Tongue (tissue), 3 donors: ENCODE measurements at places on chromosomes 2 and 18. TPM values are rescaled to one million over a fixed set of nuclear protein-coding genes. Genes with fewer than 3 reads are reported as not detected.
A peak's percentile ranks its signal among the peaks of the same experiment; 100 is the strongest.

GRCh38 chr2:36445185-36445866 lies 89.7 kb downstream of the CRIM1 start:
- no peak for DNase-seq

- peak; percentile 16 for DNase-seq
Observed at GRCh38 chr2:162795312-162795711, 43.3 kb downstream of the KCNH7 start.

- DNase-seq, result peak; percentile 13
Observed at GRCh38 chr2:70467831-70468779, 85.5 kb downstream of the TGFA start.

DNA sequence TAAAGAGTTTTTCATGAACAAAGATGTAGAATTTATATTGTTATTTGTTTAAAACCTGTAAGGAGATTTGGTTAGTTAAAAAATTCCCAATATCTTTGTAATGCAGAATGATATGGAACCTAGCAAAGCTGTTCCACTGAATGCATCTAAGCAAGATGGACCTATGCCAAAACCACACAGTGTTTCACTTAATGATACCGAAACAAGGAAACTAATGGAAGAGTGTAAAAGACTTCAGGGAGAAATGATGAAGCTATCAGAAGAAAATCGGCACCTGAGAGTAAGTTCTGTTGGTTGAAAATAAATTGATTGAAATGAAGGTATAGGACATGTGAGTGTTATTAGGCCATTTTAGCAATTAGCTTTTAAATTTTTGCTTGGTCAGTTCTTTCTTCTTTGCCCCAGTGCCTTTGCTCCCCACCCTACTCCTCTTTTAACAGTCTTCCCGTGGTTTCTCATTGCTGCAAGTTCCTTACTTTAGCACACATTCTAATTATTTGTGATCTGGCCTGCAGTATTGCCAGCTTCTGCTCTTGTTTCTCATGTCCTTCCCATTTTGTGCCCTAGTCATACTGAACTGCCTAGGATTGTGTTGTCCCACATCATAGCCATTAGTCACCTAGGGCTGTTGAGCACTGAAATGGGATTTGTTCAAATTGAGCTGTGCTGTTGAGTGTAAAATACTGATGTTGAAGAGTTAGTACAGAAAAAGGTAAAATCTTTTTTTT lies 36.6 kb downstream of the VAPA start:
- DNase-seq, result no peak

DNA sequence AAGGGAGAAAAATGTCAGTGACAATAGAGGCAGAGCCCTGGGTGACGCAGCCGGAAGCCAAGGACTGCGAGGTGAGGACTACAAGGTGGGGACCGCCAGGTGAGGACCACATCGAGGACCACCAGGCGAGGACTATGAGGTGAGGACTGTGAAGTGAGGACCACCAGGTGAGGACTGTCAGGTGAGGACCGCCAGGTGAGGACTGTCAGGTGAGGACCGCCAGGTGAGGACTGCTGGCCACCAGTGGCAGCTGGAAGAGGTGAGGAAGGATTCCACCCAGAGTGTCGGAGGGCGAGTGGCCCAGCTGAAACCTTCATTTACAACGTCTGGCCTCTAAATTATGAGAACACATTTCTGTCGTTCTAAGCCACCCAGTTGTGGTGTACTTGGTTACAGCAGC lies 41.6 kb downstream of the CYB5A start:
- no peak for DNase-seq

- DNase-seq, result peak; percentile 11
Observed at GRCh38 chr2:9519250-9519649, 36.4 kb downstream of the ADAM17 start.

The HSPE1 gene
- total RNA-seq, result 121 TPM

GRCh38 chr2:199452260-199452990 lies 5.3 kb downstream of the SATB2 start:
- peak; percentile 56 for DNase-seq

The GPR45 gene
- total RNA-seq, result not detected

GRCh38 chr2:141317986-141318385 lies 812.8 kb downstream of the LRP1B start:
- no peak for DNase-seq

The RUFY4 gene
- not detected for total RNA-seq

DNA sequence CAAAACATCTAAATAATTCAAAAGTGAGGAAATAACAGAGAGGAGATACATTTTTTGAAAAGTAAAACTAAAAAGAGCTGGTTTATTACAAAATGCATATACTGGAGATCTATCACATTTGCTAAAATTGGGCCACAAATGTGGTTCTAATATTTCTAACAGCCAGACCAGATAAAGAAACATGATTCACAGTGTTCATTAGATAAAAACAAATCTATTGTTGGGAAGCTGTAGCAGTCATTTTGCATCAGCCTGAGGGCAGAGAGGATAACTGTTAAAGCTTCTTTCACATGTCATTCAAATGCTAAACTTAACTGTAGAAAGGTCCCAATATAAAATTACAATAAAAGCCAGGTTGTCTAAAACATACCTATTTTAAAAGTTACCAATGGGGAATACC lies 148.3 kb downstream of the GULP1 start:
- no peak for DNase-seq

- DNase-seq, result no peak
Observed at GRCh38 chr2:54073796-54074195, 41.6 kb upstream of the ACYP2 start.

GRCh38 chr2:238771639-238772038 lies 76.2 kb upstream of the TWIST2 start:
- peak; percentile 37 for DNase-seq

GRCh38 chr2:191417746-191418145 lies 172.5 kb downstream of the MYO1B start:
- no peak for DNase-seq

- peak; percentile 18 for DNase-seq
Observed at GRCh38 chr2:230823264-230823964, 41.3 kb upstream of the ITM2C start.

The SETBP1 gene
- 30.1 TPM for total RNA-seq

DNA sequence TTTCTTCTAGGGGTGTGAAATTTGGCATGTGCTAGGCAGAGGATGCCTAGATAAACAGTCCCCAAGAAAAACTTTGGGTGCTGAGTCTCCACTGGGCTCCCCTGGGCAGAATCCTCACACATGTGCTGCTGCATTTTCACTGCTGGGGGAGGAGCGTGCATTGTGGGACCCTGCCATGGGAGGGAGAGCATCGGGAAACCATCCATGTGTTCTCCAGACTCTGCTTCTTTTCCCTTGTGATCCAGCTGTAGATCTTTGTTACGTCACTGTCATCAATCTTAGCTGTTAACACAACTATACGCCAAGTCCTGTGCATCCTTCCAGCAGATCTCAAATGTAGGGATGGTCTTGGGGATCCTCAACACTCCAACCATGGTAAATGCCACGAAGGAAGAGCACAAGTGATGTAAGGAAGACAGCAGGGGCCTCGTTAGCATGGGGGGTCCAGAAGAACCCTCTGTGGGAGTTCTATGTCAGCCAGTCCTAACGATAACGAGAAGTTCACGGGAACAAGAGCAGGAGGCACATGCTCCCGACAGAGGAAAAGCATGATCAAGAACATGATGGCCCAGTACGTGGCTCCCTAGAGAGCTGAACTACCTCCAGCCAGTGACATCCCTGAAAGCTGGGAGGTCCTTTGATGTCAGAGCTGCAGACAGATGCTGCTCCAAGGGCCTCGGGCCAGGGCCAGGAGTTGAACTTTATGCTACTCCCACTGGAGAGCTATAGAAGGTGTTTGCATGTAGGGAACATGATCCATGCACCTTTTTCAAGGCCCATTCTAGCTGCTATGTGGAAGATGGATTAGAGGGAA lies 41.1 kb upstream of the NPAS2 start:
- no peak for DNase-seq

DNA sequence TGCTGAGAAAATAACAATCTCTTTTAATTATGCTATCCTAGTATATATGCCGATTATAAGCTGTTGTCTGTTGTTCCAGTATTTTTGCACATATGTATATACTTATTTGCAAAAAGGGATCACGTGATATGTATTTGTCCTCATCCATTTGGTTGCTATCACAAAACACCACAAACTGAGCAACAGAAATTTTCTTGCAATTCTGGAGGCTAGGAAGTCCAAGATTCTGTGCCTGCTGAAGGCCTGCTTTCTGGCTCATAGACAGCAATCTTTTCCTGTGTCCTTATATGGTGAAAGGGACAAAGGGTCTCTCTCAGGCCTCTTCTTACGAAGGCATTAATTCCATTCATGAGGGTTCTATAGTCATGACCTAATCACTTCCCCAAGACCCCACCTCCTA lies 186.5 kb downstream of the LPIN1 start:
- DNase-seq, result no peak

DNA sequence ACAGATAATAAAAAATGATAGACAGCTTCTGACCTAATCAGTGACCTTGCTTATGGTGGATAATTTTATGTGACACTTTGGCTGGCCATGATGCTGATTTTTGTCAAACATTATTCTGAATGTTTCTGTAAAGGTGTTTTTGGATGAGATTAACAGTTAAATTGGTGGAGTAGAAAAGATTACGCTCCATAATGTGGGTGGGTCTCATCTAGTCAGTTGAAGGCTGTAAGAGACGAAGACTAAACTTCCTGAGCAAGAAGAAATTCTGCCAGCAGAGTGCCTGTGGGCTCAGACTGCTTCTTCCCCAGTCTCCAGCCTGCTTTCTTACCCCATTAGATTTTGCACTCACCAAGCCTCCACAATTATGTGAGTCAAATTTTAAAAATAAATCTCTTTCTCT lies 214.9 kb upstream of the ITGA4 start:
- DNase-seq, result no peak

DNA sequence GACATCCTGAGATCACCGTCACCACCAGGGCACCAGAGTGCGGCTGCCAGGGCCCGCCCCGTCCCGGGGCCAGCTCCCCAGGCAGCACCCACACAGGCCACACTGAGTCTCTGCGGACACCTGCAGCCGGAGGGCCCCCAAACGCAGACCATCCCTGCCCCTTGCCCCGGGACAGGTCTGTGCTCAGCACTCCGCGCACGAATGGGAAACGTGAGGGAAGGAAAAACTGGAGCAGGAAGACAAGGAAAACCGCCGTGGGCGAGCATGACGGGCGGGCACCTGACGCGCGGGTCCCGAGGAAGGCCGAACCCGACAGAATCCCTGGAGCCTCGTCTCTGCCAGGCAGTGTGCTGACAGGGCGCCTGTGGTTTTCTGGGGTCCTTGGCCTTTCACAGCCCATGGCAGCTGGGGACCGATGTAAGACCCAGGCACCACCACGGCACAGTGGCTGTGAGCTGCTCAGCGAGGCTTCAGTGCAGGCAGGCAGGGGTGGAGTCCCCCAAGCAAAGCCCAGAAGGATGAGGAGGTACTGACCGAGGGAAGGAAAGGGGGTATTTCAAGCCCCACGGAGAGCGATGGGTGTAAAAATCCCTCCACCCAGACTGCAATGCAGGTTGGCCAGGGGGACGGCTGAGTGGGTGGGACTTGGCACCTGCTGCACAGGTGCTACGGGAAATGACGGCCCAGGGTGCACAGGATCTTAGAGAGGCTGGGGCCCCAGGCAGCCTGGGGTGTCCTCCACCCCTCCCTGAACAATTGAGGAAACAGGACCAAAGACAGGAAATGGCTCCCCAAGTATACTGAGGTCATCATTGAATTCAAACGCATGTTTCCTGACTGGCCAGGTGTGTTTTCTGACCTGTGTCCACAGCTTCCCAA lies 59.0 kb downstream of the PXDN start:
- DNase-seq, result no peak

The SIX3 gene
- not detected for total RNA-seq

- no peak for DNase-seq
Observed at GRCh38 chr2:239870276-239870675, 154.9 kb downstream of the NDUFA10 start.

DNA sequence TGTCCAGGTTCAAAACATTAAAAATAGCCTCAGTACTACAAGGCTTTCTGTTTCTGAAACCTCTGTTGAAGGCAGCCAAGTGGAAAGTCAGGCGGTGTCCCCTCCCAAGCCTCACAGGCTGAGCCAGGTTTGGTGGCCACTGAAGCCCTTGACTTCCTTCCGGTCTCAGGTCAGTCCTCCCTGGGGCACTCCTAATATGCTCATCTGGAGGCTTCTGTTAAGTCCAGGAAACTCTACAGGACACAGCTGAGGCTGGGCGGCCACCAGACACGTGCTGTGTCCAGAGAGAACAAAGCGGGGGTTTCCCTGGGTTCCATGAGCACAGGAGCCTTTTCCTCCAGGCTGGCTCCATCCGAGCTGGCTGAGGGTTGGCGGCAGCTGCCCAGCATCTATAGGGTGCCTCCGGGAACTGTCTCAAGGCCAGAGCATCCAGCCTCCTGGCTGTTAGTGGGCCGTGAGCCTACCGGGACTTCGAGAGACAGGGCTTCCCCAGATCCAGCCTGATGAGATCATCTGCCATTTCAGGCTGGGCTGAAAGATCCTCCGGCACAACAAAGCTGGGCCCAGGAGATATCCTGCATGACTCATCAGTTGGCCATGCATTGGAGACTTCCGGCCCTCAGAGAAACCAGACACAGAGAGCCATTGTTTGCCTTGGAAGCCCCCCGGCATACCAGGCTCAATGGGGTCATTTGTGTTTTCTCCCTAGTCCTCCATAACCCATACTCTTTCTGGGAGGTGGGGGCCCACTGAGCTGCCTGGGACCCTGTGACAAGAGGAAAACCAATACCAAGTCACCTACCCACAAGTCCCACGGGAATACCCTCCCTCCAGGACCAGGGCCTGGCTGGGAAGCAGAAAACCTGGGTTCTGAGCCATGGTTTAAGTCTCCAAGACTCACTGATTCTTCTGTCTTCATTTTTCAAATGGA lies 71.7 kb downstream of the HS1BP3 start:
- DNase-seq, result peak; percentile 95

GRCh38 chr2:33477473-33478468 lies 1.3 kb downstream of the RASGRP3 start:
- no peak for DNase-seq

DNA sequence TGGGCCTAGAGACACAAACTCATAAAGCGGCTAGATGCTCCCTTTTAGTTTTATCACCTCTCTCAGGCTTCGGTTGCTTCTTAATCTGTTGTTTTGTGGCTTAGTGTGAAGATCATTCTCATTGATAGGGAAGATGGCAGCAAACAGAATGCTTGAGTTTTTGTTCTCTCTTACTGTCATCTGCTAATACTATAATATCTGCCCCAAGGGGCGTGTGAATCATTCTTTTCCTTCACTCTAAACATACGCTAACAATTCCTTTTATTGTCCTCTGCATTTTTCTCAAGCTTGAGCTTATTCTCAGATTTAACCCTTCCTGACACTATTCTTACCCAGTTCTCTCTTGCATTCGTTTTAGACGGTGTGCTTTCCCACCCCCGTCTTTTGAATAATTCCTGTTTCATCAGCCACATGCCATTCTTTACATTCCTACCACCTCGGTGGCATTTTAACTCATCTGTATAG lies 323.9 kb upstream of the NRP2 start:
- no peak for DNase-seq

The PDCD1 gene
- not detected for total RNA-seq

The PNPT1 gene
- total RNA-seq, result 23.8 TPM

The CHRNG gene
- total RNA-seq, result 19.5 TPM
